Amygdala (tissue), 56 donors: ENCODE measurements at places on chromosomes 6 and 20.

- no peak for DNase-seq
Measured at GRCh38 chr6:123668965-123669591, 32.3 kb upstream of the TRDN start.

GRCh38 chr6:144377586-144378210, 92.6 kb downstream of the UTRN start:
- no peak for DNase-seq

DNA sequence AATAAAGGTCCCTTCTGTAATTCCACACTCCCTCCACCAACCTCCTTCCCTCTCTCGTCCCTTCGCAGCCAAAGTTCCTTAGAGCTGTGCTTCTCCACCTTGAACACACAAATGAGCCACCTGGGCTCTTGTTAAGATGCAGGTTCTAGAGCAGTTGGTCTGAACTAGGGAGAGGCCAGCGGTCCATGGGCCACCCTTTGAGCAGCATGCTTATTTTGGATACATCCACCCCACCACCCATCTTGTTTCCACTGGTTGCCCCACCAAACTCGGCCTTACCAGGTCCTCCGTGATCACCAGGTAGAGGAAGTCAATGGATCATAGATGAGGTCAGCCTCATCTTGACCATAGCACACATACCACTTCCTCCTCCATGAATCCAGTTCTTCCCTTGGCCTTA, 7.3 kb upstream of the BPIFA2 start:
- no peak for DNase-seq

- DNase-seq = no peak
Measured at GRCh38 chr6:142534484-142534883, 232.7 kb downstream of the ADGRG6 start.

DNA sequence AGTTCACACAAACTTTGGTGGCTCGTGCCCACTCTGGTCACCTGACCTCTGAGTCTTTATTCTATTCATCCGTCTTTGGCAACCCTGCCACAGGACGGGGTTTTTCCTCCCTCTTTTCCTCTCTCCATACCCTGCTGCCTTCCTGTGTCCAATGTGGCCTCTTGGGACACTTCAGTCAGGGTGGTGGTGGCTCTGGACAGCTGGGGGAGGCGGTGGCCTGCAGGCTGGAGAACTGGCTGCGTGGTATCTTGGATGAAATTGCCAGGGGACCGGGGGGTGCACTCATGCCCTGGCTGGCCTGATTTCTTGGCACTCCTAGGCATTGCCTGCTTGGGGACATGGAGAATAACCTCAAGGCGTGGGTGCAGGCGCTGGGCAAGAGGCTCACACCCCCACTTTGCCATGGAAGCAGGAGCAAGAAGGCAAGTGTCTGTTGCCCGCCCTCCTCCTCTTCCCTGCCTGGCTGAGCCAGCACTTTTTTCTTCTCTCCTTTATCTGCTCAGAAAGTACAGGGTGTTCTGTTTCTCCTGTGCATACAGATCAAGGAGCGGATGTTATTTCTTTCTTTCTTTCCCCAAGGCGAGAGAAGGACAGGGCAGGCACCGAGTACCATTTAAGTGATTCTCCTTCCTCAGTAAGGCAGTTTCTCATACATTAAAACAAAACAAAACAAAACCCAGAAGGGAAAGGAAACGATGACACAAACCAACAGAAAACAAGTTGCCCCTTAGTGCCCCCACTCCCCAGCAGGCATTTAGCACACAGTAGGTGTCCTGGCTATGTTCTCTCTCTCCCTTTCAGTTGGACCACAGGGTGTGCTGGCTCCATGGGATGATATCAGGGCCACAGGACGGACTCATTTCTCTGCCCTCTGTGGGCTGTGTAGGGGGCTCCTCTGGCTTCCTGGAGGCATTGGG, 155.5 kb upstream of the RNF24 start:
- DNase-seq = no peak

- no peak for DNase-seq
Measured at GRCh38 chr6:14635934-14636591, 518.5 kb downstream of the CD83 start.

- no peak for DNase-seq
Measured at GRCh38 chr20:8524101-8525016, 392.3 kb downstream of the PLCB1 start.

- no peak for DNase-seq
Measured at GRCh38 chr6:158663625-158664165, 13.8 kb downstream of the SYTL3 start.

GRCh38 chr6:27804851-27805250, 107.3 kb downstream of the OR2B2 start:
- DNase-seq = no peak

DNA sequence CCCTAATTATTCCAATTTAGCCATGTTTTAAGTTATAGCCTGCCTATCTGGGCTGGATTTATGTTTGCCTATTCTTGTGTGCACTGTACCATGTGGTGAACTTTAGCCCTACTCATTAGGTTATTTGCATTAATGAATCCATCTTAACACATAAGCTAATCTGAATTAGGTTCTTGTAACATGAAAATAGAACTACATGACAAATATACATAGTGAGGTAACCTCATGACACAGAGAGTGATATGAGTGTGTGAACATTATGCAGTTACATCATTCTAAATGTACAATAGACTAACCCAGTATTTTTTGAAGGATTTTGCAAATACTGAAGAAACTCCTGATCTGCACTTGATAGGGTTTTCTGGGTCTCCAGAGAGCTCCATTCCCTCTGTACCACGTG, 733.7 kb upstream of the CITED2 start:
- no peak for DNase-seq

GRCh38 chr6:36280467-36280866, 10.6 kb downstream of the PNPLA1 start:
- DNase-seq = no peak

DNA sequence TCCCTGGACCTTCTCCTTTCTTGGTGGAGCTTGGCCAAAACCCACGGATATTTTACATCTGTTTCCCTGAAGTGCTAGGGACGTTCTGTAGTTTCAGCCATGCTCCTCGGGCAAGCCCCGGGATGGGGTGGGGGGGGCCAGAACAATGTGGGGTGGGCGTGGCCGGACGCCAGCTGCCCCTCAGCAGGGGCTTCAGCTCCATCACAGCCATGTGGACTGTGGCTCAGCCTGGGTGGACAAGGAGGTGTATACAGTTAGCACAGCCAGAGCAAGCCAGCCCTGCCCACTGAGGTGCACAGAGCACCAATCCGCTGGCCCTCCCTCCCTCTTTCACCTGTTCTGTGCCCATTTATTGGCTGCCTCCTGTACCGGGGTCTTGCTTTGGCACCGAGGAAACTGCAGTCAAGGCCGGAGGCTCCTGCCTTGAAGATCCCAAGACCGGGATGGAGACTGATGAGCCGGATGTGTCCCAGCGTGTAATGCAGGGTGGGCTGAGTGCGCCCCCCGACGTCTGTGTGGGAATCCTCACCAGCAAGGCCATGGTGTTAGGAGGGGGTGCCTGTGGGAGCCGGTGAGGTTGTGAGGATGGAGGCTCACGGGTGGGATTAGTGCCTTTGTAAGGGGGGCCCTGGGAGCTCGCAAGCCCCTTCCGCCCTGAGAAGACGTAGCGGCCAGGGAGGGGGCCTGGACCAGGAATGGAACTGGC, 28.0 kb downstream of the FRMD1 start:
- no peak for DNase-seq

GRCh38 chr6:19245656-19246055, 591.5 kb upstream of the ID4 start:
- no peak for DNase-seq

DNA sequence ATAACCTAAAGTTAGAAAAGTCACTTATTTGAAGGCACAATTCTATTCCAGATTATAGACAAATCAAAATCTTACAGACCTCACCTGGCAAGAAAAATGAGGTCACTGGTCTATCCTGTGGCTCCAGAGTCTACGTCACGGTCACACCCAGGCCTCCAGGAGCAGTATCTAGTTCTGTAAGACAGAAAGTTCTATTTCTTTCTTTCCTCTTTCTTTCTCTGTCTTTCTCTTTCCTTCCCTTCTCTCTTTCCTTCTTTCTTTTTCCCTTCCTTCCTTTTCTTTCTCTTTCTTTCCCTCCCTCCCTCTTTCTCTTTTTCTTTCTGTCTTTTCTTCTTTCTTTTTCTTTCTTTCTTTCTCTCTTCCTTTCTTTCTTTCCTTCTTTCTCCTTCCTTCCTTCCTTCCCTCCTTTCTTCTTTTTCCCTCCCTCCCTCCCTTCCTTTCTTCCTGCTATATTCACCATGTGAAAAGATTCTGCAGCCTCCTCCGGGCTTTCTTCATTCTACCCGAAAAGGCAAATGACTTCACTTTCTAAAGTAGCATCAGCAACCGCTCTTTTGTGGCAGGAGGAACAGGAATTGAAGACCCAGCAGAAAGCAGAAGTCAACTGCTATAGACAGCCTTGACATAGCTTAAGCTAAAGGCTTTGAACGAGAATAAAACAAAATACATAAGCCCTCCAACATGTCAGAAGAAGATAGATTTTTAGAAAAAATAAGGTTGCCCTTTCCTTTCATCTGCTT, 83.9 kb upstream of the SIRPG start:
- no peak for DNase-seq
